Fibroblast of skin of back (primary cell): ENCODE measurements at places on chromosomes 7 and 10.

DNA sequence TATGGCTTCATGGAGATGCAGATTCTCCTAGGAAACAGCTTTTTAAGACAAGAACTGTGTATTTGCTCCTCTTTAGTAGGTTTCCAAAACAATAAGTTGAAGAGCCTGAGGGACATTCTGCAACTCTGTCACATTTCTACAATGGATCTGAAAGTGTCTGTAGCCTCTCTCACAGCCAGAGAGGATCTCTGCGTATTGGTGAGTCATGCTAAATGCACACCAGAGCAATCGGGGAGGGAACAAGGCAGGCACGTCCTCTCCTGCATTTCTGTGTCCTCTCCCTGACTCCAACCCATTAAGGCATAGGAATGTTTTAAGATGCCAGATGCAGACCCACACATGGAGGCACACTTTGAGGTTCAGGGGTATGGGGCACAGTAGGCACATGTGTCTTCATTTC is 1126.4 kb upstream of the GHITM start:
- peak; percentile 86 for DNase-seq

DNA sequence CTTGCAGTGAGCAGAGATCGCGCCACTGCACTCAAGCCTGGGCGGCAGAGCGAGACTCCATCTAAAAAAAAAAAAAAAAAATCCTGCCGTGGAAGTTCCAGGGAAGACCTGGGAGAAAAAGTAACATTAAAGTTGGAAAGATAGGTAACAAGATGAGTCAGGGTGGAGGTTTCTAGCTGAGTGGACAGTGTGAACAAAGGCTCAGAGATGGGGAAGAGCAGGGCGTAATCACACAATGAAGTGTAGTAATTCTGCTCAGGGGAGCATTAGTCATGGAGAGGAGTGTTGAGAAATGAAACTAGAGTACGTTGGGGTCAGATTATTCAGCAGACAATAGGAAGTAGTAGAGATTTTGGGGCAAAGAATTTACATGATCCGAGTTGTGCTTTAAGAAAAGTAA is 21.6 kb upstream of the WASL start:
- no peak for DNase-seq

DNA sequence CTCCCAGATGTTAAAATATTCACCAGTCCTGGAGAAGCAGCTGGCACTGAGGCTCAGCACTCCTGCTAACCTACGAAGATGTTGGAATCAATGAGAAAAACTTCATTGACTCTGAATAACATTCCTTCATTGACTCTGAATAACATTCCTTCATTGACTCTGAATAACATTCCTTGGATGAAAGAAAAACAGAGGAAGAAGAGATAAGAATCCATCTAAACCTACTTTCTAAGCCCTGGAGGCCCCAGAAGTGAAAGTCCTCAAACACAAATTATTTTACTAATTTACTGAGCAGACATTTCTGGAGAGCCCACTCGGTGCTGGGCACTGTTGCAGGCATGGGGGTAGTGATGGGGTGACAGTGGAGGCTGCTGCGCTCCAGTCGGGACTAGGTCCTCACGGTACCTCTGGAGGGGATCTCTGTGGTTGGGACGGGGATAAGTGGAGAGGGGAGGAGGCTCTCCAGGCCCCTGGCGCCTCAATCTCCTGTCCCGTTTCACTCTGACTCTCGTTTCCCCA is 254.1 kb downstream of the WDR37 start:
- DNase-seq, result peak; percentile 76

DNA sequence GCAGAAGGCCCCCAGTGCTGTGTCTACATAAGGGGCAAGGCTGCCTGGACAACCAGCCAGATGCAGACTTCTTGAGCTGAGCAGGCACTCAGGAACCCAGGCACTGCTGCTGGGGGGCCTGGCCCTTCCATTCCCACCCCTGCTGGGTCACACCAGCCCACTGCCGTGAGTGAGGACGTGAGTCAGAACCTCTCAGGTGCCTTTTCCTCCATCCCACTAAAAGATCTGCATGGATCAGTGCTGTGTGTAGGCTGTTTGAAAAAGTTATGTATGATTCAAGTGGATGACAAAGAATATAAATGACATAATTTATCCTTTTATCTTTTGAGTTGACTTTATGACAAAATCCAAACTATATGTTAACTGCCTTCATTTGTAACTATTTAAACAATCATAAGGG is 499.3 kb downstream of the INHBA start:
- DNase-seq, result no peak

GRCh38 chr7:47526466-47526865 is 55.4 kb downstream of the TNS3 start:
- DNase-seq, result no peak
